ENCODE measurements at places on chromosomes 6 and 20.

DNA sequence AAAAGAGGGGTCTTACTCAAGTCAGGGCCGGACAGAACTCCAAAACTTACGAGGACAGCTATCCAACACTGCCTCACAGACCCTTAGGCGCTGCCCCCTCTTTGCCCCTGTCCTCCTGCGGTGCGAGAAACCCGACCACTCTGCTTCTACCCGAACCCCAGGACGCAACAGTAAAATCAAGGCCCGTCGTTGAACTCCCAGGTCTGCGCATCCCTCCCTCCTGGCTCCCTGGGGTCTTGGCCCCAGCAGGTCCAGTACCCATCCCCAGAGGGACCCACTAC is 6.4 kb downstream of the OLIG3 start:
- DNase-seq, result no peak

DNA sequence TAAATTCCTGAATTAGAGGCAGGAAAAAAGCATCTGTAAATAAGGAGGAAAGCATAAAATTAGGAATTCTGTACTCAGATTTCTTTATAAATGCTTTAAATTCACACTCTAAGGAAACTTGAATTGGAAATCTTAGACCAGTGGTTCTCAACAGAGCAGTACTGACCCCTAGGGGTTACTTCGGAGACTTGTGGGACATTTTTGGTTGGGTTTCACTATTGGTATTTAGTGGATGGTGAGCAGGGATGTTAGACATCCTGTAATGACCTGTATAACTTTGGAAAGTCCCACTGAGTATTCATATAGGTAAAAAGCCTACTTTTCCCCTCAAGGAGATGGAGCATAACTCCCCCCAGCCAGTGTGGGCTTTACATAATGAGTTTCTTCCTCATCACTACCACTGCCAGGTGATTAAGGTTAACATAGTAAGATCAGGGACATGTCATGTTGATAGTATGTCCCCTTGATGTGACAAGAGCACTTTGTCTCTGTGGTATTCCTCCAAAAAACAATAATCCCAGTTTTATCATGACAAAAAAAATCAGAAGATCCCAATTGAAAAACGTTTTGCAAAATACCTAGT is 31.0 kb downstream of the GLO1 start:
- DNase-seq, result peak; percentile 25

DNA sequence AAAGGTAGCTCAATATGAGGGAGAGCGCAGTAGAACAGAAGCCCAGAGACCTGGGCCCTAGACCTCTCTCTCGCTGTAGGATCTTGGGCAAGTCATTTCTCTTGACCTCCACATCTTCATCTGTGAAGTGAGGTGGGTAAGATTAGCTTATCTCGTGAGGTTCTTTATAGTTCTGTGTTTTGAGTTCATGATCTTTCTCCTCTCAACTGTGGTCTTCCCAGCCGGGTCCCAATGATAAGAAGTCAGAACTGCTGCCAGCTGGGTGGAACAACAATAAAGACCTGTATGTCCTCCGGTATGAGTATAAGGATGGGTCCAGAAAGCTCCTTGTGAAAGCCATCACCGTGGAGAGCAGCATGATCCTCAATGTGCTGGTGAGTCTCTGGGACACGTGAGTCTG is 6.9 kb downstream of the PSMF1 start:
- no peak for DNase-seq

- DNase-seq, result no peak
These were observed 79.8 kb upstream of the SCAF8 start for GRCh38 chr6:154653385-154653784.

DNA sequence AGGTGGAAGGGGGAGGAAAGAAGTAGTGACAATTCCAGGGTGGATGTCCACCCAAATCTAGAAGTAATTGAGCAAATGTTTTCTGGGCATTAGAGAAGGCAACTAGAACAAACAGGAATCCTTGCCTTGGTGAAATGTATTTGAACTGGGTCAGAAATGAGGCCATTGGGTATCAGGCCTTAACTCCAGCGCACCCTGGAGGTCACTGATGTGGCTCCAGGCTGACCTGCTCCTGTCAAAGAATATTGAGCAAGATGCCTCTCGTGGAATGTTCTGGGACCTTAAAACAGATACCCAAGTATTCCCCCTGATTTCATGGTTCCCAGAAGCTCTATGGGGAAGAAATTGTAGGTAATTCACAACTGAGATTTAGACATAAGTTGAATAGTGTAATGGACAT is 6.9 kb downstream of the HLA-DPB1 start:
- DNase-seq, result peak; percentile 37

GRCh38 chr6:939526-940252 is 246.8 kb upstream of the EXOC2 start:
- no peak for DNase-seq

DNA sequence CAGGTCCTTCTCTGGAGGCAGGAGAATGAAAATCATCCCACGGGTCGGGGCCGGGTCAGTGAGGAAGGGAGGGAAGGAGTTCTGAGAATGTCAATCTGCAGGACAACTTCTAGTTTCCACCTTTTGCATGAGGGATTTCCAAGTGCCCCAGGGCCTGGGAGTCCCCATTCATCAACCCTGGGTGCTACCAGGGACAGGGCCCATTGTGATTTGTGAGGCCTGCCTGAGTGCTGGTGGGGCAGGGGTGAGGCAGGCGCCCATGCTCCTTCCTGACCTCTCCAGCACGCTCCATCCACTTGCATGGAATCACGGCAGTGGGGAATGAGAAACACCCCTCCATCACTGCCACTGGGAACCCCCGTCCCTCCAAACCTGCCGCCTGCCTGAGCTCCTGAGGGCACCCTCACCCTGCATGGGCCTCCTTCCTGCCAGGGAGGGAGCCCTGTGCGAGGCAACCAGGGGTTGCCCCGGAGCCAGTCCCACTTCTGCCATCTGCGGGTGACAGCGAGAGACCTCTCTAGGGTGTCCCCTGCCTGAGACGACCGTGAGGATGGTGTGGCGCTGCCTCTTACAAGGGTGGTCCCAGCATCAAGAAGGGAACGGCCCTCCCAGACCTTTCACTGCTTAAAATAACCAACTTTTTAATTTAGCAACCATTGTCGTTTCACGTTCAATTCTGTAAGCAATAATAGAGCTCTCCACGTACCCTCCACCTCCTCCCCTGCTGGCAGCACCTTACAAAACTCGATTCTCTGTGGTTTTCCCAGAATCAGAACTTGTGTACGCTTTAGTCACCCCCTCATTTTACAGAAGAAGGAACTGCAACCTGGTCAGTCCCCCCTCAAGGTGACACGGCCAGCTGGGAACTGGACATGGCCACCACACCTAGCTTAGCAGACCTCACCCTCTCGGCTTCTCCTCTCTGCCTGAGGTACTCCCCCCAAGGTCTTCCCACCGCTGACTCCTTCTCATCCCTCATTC is 28.6 kb downstream of the PMEPA1 start:
- DNase-seq, result peak; percentile 17

DNA sequence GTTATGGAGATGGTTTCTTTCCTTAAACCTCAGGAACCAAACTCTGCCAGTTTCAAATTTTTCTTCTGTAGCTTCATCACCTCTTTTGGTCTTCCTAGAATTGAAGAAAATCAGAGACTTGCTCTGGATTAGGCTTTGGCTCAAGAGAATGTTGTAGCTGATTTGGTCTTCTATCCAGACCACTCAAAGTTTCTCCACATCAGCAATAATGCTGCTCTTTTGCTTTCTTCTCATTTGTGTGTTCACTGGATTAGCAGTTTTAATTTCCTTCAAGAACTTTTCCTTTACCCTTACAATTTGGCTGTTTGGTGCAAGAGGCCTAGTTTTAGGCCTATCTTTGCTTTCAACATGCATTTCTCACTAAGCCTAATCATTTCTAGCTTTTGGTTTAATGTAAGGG is 78.1 kb upstream of the PLCB4 start:
- DNase-seq, result no peak

- DNase-seq, result no peak
These were observed 41.4 kb downstream of the MAP7 start for GRCh38 chr6:136508725-136509392.

DNA sequence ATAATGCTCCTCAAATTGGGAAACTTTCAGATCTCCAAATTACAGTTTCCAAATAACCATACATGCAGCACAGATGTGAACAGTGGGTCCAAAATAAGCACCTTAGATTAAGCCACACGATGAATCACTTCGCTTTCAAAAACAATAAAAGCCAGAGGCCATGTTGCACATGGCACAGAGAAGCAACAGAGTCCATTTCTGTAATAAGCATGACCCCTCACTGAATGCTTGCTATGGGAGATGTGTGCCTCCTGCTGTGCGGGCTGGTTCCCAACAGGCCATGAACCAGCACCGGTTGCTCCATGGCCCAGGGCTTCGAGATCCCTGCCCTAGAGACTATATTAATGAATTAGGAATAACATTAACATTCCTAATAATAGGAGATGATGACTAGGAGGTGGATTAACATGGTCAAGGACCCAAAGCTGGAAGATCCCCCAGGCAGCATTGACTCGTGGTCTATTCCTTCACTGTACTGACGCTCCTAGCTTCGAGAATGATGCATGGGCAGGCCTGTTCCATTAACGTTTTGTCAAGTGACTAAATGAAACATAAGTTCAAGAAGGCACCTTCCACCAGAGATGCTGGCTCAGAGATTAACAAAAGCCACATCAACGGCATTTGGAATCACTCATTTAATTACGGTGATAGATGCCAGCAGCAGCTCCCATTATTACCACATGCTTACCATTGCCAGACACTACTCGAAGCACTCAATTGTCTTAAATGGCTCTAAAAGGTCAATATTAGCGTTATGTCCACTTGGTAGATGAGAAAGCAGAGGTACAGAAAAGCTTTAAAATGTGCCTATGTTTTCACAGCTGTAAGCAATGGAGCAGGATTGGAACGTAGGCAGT is 470.6 kb upstream of the AGPAT4 start:
- DNase-seq, result no peak

- no peak for DNase-seq
These were observed 152.1 kb upstream of the STMND1 start for GRCh38 chr6:16949716-16950115.

Data from activated CD4-positive, alpha-beta T cell treated with anti-CD3 and anti-CD28 coated beads for 48 hours (primary cell).